ENCODE measurements at places on chromosomes 5 and 9.
A peak's percentile ranks its signal among the peaks of the same experiment; 100 is the strongest.

- no peak for DNase-seq
These were observed 1.9 kb downstream of the PCSK5 start for GRCh38 chr9:75892216-75892911.

DNA sequence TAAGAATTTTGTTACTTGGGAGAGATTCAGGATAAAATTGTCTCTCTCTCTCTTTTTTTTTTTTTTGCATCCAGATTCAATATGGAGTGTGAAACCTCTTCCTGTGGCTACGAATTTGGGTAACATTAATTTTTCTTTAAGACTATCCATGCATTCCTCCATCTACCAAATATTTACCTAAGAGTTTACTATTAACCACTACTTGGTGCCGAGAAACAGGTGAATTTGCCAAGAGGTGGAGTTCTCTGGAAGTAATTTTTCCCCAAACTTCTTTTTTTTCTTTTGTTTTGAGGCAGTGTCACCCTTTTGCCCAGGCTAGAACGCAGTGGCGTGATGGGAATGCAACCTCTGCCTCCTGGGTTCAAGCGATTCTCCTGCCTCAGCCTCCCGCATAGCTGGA lies 206.3 kb upstream of the VLDLR start:
- DNase-seq: no peak

- no peak for DNase-seq
These were observed 320.1 kb upstream of the TARS1 start for GRCh38 chr5:33120671-33121070.

DNA sequence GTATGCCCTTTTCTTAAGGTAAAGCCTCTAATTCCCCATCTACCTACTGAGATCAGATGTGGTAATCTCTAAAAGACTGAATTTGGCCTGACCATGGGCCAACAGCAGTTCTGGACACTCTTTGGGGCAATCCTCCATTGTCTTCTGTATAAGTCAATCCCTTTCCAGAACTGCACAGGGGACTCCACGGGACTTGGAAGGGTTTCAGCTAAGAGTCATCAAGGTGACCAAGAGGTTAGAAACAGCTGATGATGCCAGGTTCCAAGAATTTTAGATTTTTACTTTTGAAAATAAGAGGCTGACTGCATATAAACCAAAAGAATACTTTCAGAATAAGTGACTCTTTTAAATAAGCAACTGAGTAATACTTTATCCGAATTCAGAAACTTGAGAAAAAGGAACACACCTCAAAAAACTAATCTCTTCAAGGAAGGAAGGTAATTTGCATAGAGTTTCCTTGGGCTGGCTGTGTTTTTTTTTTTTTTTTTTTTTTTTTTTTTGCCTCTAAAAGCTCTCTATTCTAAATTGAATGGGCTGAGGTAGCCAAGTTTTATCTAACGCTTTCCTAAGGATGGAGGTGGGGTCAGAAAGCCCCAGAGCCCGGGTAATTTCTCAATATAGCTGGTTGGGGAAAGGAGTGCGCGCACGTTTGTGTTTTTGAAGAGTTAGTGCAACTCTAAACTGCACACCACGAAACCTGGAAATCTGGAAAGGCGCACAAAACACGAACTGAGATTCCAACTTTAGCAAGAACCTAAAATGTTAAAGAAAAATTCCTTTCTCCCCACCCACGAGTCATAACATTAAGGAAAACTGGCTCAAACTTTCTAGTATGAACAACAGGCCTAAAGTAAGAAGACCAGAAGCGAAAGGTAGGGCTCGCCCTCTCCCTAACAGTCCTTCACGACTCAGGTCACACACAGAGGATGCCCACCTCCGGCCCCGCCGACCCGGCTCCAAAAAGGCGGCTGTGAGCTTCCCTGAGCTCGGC lies 1.3 kb downstream of the VCP start:
- DNase-seq: no peak

GRCh38 chr9:28155671-28156070 lies 582.4 kb upstream of the C9orf72 start:
- no peak for DNase-seq

DNA sequence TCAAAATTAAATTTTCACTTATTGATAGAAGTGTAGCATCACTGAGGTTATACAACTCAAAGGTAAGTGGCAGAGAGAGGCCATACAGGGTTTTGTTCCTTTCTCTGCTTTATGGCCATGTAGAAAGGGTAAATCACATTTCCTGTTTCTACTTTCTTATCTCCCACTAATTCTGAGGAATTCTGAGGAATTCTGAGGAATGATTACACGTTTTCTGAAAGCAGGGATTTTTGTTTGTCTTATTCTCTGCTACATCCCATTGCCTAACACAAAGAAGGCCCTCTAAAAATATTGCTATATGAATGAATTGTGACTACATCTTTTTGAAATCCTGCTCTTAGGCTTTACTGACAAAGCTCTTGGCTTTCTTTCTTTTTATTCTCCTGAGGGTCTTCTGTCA lies 516.9 kb upstream of the ZNF608 start:
- DNase-seq: no peak

GRCh38 chr5:37696190-37697021 lies 143.4 kb downstream of the GDNF start:
- peak; percentile 17 for DNase-seq

GRCh38 chr5:180803181-180804128 lies 849 bp upstream of the MGAT1 start:
- no peak for DNase-seq

GRCh38 chr5:138490648-138491283 lies 25.5 kb downstream of the EGR1 start:
- no peak for DNase-seq

GRCh38 chr9:89329917-89330316 lies 11.6 kb downstream of the SECISBP2 start:
- no peak for DNase-seq

DNA sequence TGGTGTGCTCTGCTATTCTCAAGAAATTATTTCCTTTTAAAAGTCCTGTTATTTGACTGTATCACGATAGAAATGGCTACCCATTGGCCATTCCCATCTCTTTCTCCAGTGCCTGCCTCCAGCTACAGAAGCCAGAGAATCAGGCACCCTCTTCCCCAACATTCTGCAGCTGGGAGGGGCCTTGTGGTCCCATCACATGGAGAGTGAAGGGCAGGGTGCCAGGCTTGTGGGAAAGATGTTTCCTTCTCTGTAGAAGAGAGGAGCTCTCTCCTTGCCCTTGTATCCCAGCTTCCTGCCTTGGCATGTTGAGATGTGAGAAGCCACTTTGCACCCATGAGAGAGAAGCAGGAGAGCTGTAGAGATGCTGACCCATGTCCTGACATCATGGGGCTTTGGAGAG lies 465.0 kb downstream of the MTRR start:
- DNase-seq: no peak

DNA sequence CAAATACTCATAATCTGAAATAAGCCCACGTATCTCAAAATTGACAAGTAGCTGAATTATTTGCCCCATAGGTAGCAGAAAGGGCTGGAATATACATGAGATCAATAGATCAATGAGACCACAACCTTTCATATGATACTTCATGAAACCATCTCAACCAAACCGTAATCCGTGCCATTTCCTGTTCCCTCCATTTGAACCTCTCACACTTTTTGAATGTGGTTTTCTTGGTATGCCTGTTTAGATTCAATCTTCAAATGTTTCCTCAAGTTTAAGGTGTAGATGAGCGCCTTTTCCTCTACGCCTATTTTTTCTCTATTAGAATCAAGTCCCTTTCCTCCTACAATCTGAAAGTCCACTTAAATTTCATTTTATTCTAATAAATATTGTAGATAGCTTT lies 805.5 kb downstream of the EFNA5 start:
- no peak for DNase-seq

DNA sequence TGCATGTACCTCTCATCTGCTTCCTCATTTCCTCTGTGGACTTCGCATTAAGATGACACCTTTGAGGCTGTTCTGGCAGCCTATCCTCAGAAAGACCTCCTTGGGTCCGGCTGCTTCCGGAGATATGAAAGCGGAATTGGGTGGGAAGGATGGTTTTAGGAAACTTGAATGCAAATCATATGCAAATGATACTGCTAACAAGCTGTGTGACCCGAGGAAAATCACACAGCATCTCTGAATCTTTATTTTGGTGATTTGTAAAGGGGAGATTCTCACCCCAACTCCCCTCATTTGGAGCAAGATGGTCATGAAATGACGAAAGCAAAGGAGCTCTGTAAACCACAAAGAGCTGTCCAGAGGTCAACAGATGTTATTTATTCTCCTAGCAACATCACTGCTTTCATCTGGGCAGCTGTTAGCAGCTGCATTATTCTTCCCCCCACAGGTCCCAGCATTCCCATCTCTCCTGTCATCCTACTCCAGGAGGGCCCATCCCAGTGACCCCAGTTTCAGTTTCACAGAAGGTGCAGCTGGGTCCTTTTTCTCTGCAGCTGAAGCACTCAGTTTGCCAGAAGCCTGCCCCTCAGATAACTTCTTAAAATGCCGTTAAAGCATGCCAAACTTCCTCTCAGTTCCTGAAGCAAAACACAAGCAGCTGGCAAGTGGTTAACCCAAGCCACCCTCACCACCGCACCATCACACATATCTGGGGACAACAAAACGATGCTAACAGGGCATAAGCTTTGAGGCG lies 269.5 kb downstream of the SEC61B start:
- DNase-seq: no peak

GRCh38 chr9:98241357-98242300 lies 13.8 kb downstream of the TBC1D2 start:
- DNase-seq: no peak

GRCh38 chr5:126613941-126614592 lies 13.3 kb downstream of the PHAX start:
- DNase-seq: no peak

- DNase-seq: no peak
These were observed 45.0 kb downstream of the SECISBP2 start for GRCh38 chr9:89363311-89363670.

- DNase-seq: no peak
These were observed 377.7 kb upstream of the TRPC7 start for GRCh38 chr5:136743052-136743451.

DNA sequence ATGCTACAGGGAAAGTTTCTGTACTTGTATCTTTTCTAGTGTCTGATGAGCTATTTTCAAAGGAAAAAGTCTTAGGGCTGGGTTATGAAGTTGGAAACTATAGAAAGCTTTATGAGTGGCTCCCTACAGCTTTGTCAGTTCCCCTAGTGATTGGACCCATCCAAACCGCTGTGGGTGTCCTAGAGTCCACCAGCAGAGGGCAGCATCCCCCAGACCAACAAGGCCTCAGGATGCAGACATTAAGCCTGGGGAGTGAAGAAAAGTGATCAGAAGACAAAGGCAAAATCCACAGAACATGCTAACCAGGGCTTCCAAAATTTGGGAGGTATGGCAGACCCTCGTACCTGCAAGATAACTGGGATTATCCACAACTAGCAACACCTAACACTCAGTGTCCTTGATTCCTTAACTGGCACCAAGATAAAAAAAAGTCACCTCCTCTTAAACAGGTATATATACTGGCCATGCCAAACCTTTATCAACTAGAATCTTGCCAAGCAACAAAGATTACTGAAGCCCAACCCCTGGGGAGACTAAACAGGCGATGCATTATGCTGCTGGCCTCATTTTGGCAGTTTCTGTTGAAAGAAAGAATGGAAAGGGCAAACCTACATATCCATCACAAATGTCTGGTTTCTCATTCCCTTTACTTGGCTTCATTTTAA lies 110.4 kb upstream of the NR5A1 start:
- DNase-seq: no peak

DNA sequence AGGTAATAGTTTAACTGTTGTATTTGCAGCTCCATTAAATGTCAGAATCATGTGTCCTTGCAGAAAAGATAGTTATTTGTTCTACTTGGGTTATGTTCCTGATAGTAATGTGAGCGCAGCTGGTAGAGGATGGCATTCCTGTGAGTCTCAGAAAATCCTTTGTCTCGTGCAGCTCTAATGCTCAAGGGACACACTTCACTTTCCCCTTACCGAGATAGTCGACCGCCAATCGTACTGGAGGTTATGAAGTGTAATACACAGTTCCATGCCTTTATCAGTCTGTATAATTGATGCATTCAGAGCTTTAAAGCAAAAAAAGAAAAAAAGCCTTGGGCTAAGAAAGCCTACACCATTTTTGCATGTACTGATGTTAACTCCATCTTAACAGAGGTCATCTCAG lies 60.2 kb upstream of the SRP19 start:
- DNase-seq: peak; percentile 41

GRCh38 chr5:153151558-153151957 lies 338.9 kb upstream of the GRIA1 start:
- DNase-seq: no peak

- no peak for DNase-seq
These were observed 62.4 kb upstream of the FSD1L start for GRCh38 chr9:105385381-105385985.

DNA sequence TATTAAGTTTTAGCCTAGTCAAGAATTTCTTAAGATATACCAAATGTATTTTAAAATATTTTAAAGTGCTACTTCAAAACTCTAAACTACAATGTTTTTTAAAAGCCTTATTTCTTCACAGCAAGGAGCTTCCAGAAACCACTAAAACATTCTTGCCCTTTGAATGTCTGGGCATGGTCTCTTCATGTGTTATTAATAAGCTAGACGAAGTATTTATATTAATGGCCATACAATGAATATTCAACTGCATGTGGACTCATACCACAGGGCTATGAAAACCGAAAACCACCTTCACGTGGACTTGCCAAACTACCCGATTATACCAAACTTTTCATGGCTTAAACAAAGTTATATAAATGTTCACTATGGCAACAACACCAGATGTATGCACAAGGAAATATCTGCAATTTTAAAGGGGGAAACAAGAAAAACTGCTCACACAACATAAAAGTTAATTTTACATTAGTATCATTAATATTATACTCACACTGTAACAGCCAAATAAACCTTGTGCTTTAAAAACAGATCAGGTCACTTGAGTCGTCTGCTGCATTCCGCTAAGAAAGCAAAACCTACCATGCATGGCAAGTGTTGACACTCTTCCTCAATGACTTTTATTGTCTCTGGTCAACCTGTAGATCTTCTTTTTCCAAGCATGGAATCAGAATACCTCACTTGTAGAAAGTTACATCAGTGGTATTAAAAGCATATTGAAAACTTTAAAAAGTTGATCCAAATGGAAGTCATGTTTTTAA lies 246.3 kb downstream of the BNC2 start:
- DNase-seq: no peak

- peak; percentile 41 for DNase-seq
These were observed 300.3 kb downstream of the ZNF608 start for GRCh38 chr5:124446120-124446519.

- no peak for DNase-seq
These were observed 423.4 kb downstream of the DMAC1 start for GRCh38 chr9:7376213-7376612.

DNA sequence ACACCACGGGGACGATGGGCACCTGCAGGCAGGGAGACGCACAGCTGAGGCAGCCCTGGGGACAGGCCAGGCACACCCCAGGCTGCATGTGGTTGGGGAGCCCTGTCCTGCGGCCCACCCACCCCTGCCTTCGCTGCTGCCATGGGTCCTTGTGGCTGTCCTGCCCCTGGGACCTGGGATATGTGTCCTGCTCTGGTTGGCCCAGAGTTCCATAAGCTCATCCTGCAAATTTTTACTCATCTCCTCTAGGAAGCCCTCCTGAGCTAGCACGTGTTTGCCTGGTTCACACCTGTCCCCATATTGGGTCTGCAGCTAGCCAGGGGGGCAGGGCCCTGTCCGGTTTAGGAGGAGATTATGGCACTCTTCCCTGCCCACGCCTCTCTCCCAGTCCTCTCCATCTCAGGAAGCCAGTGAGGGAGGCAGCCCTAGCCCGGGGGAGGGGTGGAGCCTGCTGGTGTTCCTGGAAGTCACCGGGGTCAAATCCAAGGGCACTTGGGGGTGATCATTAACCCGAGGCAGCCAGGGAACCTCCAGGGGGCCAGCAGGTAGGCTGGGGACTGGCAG lies 12.2 kb downstream of the EGFL7 start:
- DNase-seq: no peak

GRCh38 chr9:94624629-94625028 lies 14.7 kb downstream of the FBP1 start:
- DNase-seq: no peak
